ENCODE measurements at places on chromosomes 12 and 14.

GRCh38 chr12:6603095-6603567 is 4.0 kb downstream of the CHD4 start:
- DNase-seq, result no peak

GRCh38 chr14:61126603-61127498 is 145.8 kb downstream of the SLC38A6 start:
- DNase-seq, result no peak

DNA sequence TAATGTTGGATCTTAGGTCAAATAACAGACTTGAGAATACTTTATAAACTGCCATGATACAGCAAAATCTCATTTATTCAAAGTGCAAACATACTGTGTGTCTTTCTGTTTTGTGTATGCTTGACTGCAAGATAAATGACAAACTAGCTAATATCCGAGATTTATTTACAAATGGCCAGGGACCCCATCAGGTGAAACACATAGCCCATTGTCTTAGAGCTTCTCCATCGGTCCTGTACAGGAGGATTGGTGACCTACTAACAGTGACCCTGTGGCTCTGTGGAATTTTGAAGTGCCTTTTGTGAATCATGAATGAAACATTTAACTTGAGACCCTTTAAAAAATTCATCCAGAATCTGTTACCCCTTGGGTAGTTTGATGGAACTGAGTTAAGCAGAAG is 27.1 kb downstream of the SLC25A29 start:
- DNase-seq, result no peak

- no peak for DNase-seq
Observed at GRCh38 chr14:100038065-100038464, 27.2 kb upstream of the EVL start.

DNA sequence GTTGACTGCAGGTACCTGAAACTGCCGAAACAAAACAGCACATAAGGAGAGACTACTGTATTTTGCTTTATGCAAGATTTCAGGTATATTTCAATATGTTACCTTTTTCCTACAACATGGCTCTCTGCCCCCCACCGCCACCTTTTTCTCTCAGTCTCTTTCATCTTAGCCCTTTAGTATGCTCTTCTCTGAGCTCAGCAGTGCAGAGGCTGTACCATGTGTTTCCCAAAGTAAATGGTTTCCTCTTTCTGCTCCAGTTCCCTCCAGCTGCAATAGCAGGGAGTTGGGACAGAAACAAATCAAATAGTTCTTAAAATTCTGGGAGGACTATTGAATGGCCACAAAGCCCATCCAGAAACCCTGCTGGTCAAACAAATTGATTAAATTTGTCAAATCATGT is 4.3 kb downstream of the AMN1 start:
- DNase-seq, result no peak
